ENCODE measurements at places on chromosomes 1 and 21. TPM values are rescaled to one million over a fixed set of nuclear protein-coding genes. Genes with fewer than 3 reads are reported as not detected.

TDRKH gene
- total RNA-seq = 29.3 TPM

CD1B gene
- total RNA-seq = not detected

POU3F1 gene
- total RNA-seq = not detected

F5 gene
- total RNA-seq = 81.5 TPM

SERTAD4 gene
- not detected for total RNA-seq

TMPRSS15 gene
- not detected for total RNA-seq
